ENCODE measurements at places on chromosomes 3 and 15.
A peak's percentile ranks its signal among the peaks of the same experiment; 100 is the strongest.

- no peak for DNase-seq
Observed at GRCh38 chr3:123448536-123449101, at the start of gene ADCY5. Gene ADCY5 (minus strand): TSS chr3:123449090. CDS start chr3:123448545, 545 bp downstream.

DNA sequence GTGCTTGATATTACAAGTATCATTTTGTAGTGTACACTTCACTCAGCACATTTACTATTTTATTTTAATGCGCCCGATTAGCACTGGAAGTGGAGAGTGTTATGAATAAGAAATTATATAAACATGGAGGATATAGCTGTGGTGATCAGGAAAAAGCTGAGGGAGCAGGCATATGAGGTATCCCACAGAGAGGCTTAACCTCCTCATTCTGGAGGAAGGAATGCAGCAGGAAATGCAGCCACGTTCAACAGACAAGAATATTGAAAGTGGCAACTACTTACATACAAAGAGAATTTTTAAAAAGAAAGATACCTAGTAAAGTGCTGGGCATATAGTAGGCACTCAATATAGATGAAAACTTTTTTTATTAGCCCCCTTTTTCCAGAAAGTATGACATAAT, 166.0 kb upstream of the SATB1 start:
- DNase-seq, result no peak

GRCh38 chr3:104214937-104215336, 1151.8 kb upstream of the ALCAM start:
- no peak for DNase-seq

GRCh38 chr3:51311055-51311454, 74.0 kb upstream of the MANF start:
- DNase-seq, result no peak

DNA sequence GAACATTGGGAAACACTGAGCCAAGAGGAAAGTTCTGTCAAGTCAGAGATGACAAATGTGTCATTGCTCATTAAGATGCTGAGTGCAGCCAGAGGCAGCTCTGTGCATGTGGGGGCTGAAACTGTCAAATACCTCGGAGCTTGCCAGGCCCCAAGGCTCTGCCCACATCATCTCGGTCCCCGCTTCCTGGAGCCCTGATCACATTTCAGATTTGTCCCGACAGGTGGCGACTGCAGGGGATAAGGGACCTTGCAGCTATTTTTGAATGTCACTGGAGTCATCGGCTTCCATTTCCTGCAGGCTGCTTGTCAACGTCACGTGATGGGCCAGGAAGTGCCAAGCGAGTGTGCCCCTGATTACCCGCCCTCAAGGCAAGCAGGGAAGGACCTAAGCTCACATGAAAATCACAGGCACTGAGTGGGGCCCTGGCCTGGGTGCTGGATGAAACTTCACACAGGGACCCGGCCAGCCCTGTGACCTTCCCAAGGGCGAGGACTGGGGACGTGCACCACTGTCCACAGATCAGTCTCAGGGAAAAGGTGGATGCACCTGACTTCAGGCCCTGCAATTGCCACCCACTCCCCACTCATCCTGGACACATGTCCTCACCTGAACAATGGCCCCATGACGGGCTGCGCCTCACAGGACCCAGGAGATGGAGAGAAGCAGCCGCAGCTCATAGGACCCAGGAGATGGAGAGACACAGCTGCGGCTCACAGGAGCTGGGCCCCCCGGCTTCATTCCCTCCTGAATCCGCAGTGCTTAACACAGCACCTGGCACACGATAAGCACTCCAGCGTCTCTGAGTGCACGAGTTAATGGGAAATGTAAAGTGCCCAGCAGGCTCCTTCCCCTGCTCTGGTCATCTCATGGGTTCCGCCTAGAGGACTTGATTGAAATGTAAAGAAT, 73.4 kb downstream of the NUP210 start:
- DNase-seq, result peak; percentile 77

- peak; percentile 75 for DNase-seq
Observed at GRCh38 chr15:57017024-57017423, 98.6 kb downstream of the TCF12 start.

- peak; percentile 82 for DNase-seq
Observed at GRCh38 chr15:92069308-92070250, 216.1 kb downstream of the SLCO3A1 start.

DNA sequence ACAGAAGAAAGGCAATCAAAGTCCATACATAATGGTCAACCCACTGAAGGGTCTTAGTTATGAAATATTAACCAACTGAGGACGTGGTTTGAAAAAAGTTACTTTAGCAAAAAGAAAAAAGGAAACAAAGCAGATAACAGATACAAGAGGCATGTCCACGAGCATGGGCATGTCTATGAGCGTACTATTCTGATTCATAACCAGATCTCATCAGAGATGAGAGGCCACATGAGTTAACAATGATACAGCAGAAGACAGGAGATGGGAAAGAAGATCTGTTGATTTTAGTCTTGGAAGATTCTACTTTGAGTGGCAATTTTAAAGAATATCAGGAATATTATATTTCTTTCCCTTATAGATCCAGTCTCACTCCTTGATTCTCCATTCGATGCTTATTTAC, 262.9 kb upstream of the SLITRK3 start:
- DNase-seq, result no peak

- DNase-seq, result no peak
Observed at GRCh38 chr3:97744289-97744688, 20.3 kb upstream of the ARL6 start.

GRCh38 chr3:60509471-60509870, 741.8 kb downstream of the FHIT start:
- no peak for DNase-seq

- no peak for DNase-seq
Observed at GRCh38 chr3:7423995-7424394, 563.1 kb downstream of the GRM7 start.

GRCh38 chr3:131435000-131435399, 53.4 kb downstream of the NUDT16 start:
- DNase-seq, result no peak

DNA sequence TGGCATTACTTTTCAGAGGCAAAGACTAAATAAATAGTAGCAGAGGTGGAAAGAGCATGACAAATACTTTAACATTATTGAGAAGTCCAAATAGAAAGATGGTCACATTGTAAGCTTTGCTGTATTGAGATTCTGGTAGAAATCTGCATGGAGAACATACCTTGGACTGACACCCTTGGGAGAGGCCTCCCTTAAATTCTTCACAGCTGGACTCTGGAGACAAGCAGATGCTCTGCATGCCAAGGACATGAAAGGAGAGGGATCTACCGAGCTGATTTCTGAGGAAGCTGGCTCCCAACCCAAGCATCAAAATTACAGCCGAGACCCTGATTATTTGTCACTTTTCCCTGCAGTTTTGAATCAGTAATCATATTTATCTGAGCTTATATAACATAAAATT, 212.5 kb upstream of the COL8A1 start:
- no peak for DNase-seq
